ENCODE measurements at places on chromosomes 6 and 20.
A peak's percentile ranks its signal among the peaks of the same experiment; 100 is the strongest.

- H3K27ac ChIP-seq, result no peak overlapping the region
- H3K4me1 ChIP-seq, result no peaks in the 10 kb centered on the region
- DNase-seq, result no peak
- H3K27me3 ChIP-seq, result no peaks in the 10 kb centered on the region
These were observed 44.1 kb upstream of the TSPYL1 start for GRCh38 chr6:116323863-116324262.

GRCh38 chr20:5822569-5822968 is 72.4 kb downstream of the SHLD1 start:
- H3K4me3 ChIP-seq, result no peak overlapping the region
- no peaks in the 10 kb centered on the region for H3K36me3 ChIP-seq
- DNase-seq, result no peak
- no peaks in the 10 kb centered on the region for H3K4me1 ChIP-seq

GRCh38 chr6:39228111-39228971 is 934 bp downstream of the KCNK5 start:
- no peaks in the 10 kb centered on the region for H3K27me3 ChIP-seq
- peaks cover 35% of the 10 kb centered on the region for H3K4me1 ChIP-seq
- DNase-seq, result no peak
- peak overlapping the region; percentile 90 for H3K4me3 ChIP-seq

- H3K4me1 ChIP-seq, result no peaks in the 10 kb centered on the region
- no peaks in the 10 kb centered on the region for H3K27me3 ChIP-seq
- no peak overlapping the region for H3K27ac ChIP-seq
- H3K4me3 ChIP-seq, result no peak overlapping the region
- peak; percentile 41 for DNase-seq
These were observed 731.4 kb upstream of the CITED2 start for GRCh38 chr6:140105857-140106256.

DNA sequence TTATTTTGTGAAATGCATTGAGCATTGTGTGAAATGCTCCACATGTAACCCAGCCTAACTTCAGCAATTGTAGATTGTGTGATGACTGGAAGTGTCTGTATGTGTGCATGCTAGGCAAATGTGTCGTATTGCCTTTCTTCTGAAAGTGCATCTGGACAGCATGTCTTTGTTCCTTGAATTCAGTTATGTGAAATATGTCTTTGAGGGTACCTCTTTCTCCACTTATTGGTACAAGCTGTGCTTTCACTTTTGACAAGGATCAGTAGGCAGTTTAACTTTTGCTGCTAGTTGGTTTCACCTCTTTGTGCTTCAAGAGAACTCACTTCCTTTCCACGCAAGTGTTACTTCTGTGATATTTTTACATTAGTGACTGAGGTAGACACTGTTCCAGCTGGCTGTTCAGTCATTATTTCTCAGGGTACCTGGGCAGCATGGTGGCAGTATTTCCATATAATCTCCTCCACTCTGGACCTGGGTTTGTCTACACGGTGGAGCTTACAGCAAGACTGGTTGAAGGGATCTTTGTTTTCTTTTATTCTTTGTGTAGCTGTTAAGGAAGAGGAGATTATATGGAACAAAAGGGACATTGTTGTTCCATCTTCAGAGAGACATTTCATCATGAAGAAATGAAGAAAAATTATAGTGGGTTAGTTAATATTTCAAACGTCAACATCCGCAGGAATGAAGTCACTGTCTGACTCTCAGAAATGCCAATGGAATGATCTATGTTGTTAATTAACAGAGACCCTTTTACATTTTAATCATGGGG is 175.4 kb downstream of the UTRN start:
- H3K4me1 ChIP-seq, result no peaks in the 10 kb centered on the region
- H3K4me3 ChIP-seq, result no peak overlapping the region
- peaks cover 5% of the 10 kb centered on the region for H3K36me3 ChIP-seq
- DNase-seq, result no peak
- H3K27ac ChIP-seq, result no peak overlapping the region

DNA sequence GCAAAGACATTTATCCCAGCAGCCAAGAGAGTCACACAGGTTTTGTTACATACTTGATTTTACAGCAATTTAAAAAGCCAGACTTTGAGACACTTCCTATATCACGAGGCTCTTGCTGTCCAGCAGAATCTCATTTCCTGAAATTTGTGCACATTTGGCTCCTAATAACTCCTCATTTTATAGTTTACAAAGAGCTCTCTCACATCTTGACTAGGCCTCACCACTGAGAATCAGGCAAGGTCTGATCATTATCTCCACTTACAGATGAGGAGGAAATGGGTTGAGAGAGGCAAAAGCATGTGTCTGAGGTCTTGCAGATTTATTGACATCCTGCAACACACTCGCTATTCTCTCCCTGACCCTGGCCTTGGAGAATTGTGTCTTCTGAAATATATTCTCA is 426.8 kb downstream of the MAFB start:
- no peaks in the 10 kb centered on the region for H3K4me1 ChIP-seq
- H3K4me3 ChIP-seq, result no peak overlapping the region
- DNase-seq, result no peak

DNA sequence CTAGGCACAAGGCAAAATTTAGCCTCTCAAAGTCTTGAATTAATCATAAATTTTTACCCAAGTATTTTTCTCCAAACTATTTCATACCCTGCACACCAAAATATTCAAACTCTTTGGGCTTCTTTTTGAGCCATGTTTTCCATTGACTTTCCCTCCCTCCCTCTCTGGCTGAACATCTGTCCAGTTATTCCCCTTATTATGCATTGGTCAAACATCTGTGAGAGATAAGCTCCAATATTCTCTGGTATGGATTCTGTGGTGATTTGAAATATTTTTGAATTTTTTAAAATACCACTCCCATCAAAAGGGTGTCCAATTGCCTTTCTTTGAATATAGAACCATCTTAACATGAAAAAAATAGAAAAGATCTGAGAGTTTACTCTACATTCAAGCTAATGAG is 244.2 kb downstream of the RFPL4B start:
- H3K36me3 ChIP-seq, result no peaks in the 10 kb centered on the region
- H3K4me1 ChIP-seq, result no peaks in the 10 kb centered on the region
- H3K27me3 ChIP-seq, result no peaks in the 10 kb centered on the region
- DNase-seq, result no peak
- no peak overlapping the region for H3K4me3 ChIP-seq
- no peak overlapping the region for H3K27ac ChIP-seq

DNA sequence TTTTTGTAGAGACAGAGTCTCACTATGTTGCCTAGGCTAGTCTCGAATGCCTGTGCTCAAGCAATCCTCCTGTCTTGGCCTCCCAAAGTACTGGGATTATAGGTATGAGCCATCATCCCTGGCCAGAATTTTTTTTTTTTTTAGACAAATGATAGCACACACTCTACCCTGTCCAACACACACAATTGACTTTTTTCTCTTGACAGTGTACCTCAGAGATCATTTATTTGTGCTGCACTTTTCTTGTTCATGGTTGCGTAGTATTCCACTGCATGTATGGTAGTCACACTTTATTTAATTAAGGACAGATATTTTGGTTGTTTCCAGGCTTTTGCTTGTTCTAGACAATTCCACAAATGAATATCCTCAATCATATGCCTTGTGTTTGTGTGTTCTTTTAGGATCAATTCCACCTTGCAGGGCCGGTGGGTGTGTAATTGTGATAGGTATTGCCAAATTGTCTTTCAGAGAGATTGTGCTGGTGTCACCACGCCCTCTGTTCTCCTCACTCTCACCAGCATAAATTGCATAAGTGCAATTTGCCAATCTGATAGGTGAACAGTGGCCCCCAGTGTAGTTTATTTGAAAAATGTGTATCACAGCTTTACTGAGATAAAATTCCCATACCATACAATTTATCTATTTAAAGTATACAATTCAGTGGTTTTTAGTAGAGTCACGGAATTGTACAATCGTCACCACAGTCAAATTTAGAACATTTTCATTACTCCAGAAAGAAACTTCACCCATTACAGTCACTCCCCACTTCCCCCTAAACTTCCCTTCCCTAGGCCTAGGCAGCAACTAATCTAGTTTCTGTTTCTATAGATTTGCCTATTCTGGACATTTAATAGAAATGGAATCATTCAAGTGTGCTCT is 20.1 kb downstream of the SRC start:
- peak overlapping the region; percentile 7 for H3K27ac ChIP-seq
- H3K36me3 ChIP-seq, result peaks cover 7% of the 10 kb centered on the region
- H3K27me3 ChIP-seq, result no peaks in the 10 kb centered on the region
- no peaks in the 10 kb centered on the region for H3K4me1 ChIP-seq

- peaks cover 9% of the 10 kb centered on the region for H3K4me1 ChIP-seq
- H3K27me3 ChIP-seq, result no peaks in the 10 kb centered on the region
- no peak overlapping the region for H3K27ac ChIP-seq
- H3K4me3 ChIP-seq, result no peak overlapping the region
- H3K36me3 ChIP-seq, result no peaks in the 10 kb centered on the region
These were observed 35.9 kb upstream of the FAM50B start for GRCh38 chr6:3813150-3813780.

- peaks cover 6% of the 10 kb centered on the region for H3K4me1 ChIP-seq
- H3K4me3 ChIP-seq, result no peak overlapping the region
- H3K27ac ChIP-seq, result no peak overlapping the region
- H3K27me3 ChIP-seq, result no peaks in the 10 kb centered on the region
These were observed 16.8 kb upstream of the EEF1A1 start for GRCh38 chr6:73537677-73538076.

DNA sequence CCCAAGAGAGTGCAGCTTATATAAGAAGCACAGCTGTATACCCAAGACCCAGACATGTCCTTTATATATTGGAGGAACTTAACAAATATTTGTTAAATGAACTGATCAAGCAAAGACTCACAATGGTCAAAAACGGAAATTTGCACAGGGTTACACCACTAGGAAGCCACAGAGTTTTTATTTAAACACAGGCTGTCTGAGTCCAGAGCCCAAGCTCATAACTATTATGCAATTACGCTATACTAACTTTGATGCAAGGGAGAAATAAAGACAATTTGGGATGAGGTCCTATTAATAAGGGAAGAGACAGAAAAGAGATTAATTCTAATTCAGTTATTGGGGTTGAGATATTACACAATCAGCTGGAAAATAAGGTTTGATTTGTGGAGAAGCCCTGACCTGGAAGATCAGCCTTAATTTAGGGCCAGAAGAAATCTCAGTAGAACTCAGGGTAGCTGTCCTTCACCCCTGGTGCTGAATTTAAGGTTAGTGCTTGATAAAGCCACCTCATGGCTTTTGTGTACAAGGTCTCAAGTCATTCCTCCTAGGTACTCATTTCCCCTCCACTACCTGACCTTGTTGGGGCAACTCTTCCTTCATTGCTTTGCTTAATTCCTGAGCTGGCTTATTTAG is 10.5 kb upstream of the ZNF334 start:
- H3K27ac ChIP-seq, result no peak overlapping the region
- H3K27me3 ChIP-seq, result no peaks in the 10 kb centered on the region
- no peaks in the 10 kb centered on the region for H3K4me1 ChIP-seq
- H3K36me3 ChIP-seq, result no peaks in the 10 kb centered on the region
- no peak overlapping the region for H3K4me3 ChIP-seq
- peak; percentile 59 for DNase-seq

GRCh38 chr6:117504478-117505144 is 22.1 kb downstream of the DCBLD1 start:
- H3K27me3 ChIP-seq, result no peaks in the 10 kb centered on the region
- peak; percentile 54 for DNase-seq
- H3K4me1 ChIP-seq, result peaks cover 83% of the 10 kb centered on the region
- H3K36me3 ChIP-seq, result no peaks in the 10 kb centered on the region
- H3K4me3 ChIP-seq, result no peak overlapping the region

GRCh38 chr6:157325069-157325805 is 1.9 kb upstream of the TMEM242 start:
- H3K4me3 ChIP-seq, result no peak overlapping the region
- DNase-seq, result no peak
- no peaks in the 10 kb centered on the region for H3K27me3 ChIP-seq
- no peak overlapping the region for H3K27ac ChIP-seq
- H3K4me1 ChIP-seq, result peaks cover 14% of the 10 kb centered on the region

- no peaks in the 10 kb centered on the region for H3K4me1 ChIP-seq
- H3K4me3 ChIP-seq, result no peak overlapping the region
- no peak for DNase-seq
- H3K27me3 ChIP-seq, result no peaks in the 10 kb centered on the region
These were observed 238.4 kb downstream of the LY86 start for GRCh38 chr6:6826961-6827360.

DNA sequence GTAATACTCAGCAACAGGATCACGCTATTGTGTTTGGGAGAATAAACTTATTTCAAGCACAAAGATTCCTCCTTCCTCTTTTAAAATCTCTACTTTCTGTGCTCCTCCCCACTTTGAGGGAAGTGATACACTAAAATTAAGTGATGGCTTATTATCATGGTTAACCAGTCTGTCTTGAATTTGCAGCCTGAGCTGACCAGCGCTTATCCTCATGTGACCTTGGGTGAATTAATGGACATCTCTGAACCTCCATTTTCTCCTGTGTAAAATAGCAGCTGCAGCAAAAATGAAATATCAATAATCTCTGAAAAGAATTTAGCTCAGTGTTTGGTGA is 222.6 kb downstream of the BCAS1 start:
- no peak for DNase-seq
- no peaks in the 10 kb centered on the region for H3K27me3 ChIP-seq
- no peak overlapping the region for H3K4me3 ChIP-seq
- H3K4me1 ChIP-seq, result peaks cover 34% of the 10 kb centered on the region
- H3K36me3 ChIP-seq, result no peaks in the 10 kb centered on the region

- H3K27me3 ChIP-seq, result no peaks in the 10 kb centered on the region
- no peak for DNase-seq
- no peak overlapping the region for H3K27ac ChIP-seq
- H3K4me3 ChIP-seq, result no peak overlapping the region
- H3K4me1 ChIP-seq, result peaks cover 5% of the 10 kb centered on the region
- no peaks in the 10 kb centered on the region for H3K36me3 ChIP-seq
These were observed 392.9 kb downstream of the GJA1 start for GRCh38 chr6:121828146-121828886.

- no peaks in the 10 kb centered on the region for H3K36me3 ChIP-seq
- peaks cover 6% of the 10 kb centered on the region for H3K4me1 ChIP-seq
- H3K27ac ChIP-seq, result no peak overlapping the region
- H3K27me3 ChIP-seq, result no peaks in the 10 kb centered on the region
These were observed 157.5 kb downstream of the SMOC2 start for GRCh38 chr6:168598251-168599117.

DNA sequence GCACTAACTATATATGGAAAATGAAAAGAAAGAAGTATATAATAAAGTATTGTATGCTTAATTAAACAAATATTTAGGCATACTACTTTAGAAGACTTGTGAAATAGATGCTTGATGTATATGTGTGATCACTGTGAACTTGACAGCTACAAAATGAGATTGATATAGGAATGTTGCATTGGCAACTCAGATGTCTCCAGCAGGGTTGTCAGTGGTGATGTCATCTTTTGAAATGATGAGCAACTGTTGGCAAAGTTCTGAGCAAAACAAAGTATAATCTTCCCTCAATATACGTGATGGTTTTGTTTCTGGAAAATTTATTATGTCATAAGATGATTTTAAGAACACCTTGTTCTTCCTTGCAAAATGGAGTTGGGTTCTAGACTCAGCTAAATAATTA is 133.8 kb downstream of the ARID1B start:
- H3K27me3 ChIP-seq, result no peaks in the 10 kb centered on the region
- H3K36me3 ChIP-seq, result no peaks in the 10 kb centered on the region
- no peak overlapping the region for H3K27ac ChIP-seq
- H3K4me3 ChIP-seq, result no peak overlapping the region
- no peaks in the 10 kb centered on the region for H3K4me1 ChIP-seq
